Left renal cortex interstitium (tissue), 4 donors: ENCODE measurements at places on chromosomes 2 and 18.

GRCh38 chr2:201965550-201965949 is 68.1 kb upstream of the FZD7 start:
- DNase-seq: no peak

DNA sequence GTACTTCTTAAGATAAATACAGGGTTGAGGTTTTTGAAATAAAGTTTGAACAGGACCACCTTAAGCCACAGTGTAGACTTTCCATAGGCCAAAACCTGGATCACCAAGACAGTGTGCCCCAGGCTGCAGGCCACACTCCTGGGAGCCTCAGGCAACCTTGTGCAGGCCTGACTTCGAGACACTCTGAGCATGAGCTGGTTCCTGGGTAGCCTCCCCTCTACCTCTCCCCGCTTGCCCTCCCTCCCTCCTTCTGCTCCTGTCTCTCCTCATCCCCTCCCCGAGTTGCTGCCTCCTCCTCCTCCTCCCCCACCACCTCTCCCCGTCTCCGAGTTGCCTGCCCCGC is 10.6 kb upstream of the PROC start:
- DNase-seq: no peak

DNA sequence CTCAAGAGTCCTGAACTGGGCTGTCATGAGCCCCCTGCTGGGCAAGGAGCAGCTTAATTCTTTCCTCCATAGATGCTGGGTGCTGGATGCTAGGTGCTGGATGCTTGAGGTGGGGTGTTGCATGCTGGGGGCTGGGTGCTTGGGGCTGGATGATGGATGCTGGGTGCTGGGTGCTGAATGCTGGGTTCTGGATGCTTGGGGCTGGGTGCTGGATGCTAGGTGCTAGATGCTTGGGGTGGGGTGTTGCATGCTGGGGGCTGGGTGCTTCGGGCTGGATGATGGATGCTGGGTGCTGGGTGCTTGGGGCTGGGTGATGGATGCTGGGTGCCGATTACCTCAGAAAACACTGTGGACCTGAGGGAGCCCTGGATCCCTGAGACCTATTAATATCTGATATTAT is 837.7 kb downstream of the GALR1 start:
- no peak for DNase-seq

DNA sequence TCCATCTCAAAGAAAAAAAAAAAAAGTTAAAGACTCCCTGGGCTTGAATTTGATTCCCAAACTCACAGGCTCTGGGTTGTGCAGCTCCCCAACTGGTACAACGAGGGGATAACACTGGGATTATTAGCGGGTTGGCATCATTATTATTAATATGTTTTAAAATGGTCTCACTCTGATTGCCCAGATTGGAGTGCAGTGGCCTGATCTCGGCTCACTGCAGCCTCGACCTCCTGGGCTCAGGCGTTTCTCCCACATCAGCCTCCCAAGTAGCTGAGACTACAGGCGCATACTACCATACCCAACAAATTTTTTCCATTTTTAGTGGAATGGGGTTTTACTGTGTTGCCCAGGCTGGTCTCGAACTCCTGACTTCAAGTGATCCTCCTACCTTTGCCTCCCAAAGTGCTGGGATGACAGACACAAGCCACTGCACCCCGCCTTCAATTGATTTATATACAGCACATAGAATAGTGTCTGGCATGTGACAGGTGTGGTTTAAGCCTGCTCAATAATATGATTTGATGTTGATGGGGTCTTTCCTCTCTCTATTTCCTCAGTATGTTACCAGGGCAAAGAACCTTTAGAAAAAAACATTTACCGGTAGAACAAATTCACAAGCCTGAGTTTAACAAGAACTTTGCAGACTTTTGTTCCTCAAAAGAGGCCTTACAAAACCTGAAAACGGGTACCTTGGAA is 12.2 kb downstream of the MYCN start:
- no peak for DNase-seq

DNA sequence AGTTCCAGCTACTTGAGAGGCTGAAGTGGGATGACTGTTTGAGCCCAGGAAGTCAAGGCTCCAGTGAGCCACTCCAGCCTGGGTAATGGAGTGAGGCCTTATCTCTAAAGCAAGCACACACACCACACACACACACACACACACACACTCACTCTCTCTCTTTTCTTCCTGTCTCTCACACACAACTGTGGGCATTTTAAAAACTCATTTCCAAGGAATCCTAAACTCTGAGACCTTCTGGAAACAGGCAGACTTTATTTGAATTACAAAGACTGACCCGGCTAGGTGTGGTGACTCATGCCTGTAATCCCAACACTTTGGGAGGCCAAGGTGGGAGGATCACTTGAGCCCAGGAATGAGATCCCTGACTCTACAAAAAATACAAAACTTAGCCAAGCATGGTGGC is 21.3 kb downstream of the WDSUB1 start:
- DNase-seq: no peak

DNA sequence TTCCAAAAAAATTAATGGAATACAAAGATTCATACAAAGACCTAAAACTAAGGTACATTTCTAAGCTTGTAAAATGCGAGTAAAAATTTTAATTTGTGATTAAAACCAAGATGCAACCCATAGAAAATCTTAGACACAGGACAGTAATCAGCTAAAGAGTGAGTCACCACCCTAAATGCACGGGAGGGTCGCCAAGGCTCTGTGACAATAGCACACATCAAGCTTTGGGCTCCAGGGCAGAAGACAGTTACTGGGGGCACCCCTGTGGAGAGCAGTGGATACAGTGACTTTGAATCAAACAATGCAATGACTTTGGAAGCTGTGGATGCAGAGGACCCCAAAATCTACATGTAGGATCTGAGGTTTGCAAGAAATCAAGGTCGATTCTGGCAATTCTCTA is 7.5 kb downstream of the FLACC1 start:
- DNase-seq: no peak

DNA sequence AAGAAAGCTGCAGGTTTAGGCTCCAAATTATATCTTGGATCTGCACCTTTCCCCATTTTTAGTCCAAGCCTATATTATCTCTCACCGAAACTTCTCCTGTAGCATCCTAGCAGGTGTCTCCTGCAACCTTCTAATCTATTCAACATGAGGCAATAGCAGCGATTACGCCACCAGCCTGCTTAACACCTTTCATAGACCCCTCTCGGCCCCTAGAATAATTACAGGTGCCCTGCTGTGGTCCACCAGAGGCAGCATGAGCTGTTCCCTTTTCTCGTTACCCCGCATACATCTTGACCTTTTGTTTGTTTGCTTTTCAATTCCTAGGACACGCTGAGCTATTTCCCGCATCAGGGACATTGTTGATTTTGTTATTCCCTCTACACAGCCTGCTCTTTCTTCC is 361.9 kb downstream of the CYRIA start:
- DNase-seq: no peak

- DNase-seq: no peak
These were observed 27.3 kb downstream of the ZAP70 start for GRCh38 chr2:97740590-97741182.

DNA sequence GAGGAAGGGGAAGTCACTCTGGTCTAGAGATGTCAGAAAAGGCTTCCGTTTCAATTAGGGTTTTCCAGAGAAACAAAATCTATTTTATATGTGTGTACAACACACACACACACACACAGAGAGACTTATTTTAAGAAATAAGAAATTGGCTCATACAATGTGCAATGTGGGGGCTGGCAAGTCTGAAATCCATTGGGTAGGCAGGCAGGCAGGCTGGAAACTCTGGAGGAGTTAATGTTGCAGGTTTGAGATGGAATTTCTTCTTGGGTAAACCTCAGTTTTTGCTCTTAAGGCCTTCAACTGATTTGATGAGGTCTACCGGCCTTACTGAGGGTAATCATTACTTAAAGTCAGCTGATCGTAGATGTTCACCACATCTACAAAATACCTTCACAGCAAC is 62.6 kb downstream of the MDH1 start:
- DNase-seq: no peak

GRCh38 chr18:45745817-45746461 is 22.0 kb downstream of the SLC14A1 start:
- no peak for DNase-seq

DNA sequence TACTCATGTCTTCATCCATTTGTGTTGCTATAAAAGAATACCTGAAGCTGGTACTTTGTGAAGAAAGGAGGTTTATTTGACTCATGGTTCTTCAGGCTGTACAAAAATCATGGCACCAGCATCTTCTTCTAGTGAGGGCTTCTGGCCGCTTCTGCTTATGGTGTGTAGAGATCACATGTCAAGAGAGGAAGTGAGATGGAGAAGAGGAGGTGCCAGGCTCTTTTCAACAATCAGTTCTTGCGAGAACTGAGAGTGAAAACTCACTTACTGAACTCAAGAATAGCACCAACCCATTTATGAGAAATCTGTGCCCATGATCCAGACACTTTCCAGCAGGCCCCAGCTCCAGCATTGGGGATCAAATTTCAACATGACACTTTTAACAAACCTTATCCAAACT is 30.0 kb upstream of the BARD1 start:
- no peak for DNase-seq

GRCh38 chr2:183069174-183069573 is 9.4 kb upstream of the DUSP19 start:
- no peak for DNase-seq

DNA sequence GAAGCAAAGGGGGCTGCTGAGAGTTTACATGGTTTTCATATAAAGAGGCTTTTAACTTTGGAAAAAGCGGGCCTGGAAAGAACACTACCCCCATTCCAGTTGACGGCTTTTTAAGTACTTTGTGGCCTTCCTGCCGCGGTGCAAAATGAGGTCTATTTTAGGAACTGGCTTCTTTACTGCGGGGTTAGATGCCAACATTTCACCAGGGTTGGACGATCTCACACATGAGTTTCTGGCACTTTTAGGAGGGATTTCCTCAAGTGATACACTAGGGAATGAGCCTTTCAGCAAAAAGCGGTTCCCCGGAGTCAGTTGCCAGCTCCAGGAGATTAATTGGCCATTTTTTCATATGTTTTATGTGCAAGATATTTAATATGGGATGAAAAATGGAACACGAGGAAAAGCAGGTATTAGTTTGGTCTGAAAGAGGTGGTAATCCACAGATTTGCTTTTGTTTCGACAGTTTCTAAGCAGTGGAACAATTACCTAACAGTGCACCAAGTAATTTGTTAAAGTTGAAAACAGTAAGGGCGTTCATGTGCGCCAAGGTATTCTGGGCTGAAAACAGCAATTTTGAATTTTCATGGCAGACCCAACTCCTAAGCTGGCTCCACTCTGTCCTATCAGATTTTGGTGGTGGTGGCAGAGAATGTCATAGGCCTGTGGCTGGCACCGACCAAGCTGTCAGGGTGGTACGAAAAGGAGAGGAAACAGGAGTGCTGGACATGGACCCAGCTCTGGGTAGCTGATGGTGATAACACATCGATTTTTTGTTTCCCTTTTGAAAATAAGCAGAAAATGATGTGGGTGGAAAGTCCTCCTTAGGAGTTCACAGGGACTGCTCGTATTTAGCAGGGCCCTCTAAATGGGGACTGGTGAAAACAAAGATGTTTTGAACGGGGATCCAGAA is 55.6 kb upstream of the FZD5 start:
- no peak for DNase-seq

DNA sequence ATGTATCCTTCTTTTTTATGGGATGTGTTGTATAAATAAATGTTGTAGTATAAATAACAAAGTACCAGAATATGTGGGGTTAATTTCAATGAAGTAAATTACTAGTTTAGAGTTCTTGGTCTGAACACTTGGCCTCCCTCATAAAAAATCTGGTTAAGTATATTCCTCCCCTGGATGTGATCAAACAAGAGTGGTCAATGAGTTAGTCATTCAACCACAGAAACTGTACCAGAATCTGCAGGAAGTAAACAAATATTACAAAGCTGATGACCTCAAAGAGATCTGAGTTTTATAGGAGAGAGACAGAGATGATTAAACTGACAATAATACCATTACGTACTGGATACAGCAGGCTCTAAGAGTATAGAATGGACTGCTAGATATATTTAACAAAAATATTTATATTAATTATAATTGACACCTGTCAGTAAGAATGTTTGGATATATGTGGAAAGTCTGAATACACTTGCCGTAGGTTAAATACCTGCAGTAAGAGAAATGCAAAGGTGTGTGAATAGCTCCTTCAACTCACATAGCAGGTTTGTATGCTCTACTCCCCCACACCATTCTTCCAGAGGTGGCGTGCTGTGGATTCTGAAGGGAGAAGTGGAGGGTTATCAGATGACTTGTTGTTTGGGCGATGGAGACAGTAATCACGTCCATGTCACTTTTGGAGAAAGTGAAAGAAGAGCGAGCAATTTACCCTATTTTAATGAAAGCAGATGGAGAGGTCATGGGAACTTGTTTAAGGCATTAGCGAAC is 108.3 kb upstream of the LRATD1 start:
- no peak for DNase-seq
